ENCODE measurements at places on chromosomes 5 and 9.
A peak's percentile ranks its signal among the peaks of the same experiment; 100 is the strongest.

DNA sequence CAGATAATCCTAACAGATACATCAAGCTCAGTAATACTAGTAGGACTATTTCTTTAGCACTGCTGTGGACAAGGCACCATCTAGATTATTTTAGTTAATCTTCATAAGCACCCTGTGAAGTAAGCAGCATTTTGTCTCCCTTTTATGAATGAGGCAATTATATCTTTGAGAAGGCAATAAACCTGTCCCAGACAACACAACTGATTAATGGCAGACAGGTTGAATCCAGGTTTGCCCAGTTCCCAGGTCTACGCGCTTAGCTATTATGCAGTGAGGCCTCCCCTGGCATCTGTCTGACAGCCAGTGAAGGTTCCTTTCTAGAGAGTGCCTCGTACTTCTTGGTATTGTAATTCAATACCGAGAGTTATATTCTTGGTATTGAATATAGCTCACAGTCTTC is 9.7 kb upstream of the LVRN start:
- DNase-seq = no peak

DNA sequence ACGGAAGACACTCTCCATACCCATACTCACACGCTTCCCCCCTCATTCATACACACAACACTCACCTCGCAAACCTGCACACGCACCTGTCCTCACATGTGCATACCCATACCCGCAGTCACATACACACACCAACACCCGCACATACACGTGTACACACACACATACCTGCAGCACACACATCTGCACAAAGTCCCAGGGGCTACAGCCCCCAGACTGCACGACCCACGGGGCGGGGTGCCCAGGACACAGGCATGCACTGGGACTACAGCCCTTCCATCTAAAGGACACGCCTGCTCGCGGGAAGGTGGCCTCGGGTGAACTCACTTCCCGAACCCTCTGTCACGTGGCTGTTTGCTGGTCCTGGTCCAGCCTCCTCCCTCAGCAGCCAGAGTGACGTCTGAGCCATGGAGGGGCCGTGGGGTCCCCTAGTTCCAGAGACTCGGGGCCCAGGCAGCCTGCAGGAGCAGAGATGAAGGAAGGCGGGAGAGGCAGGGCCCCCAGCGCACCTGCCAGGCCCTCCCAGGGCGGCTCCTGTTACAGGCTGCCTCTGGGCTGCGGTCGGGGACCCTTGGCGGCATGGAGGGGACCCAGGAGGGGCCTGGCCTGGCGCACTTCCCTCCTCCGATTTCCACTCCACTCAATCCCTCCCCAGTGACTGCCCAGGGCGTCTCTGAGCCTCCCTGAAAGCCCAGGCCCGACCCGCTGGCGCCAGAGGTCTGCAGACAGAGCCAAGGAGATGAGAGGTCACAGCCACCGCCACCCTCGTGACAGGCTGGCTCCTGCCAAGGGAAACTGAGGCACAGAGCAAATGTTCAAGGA is 8.1 kb downstream of the SLC12A7 start:
- DNase-seq = peak; percentile 15

- no peak for DNase-seq
Observed at GRCh38 chr5:117889596-117889995, 1098.8 kb downstream of the DTWD2 start.

DNA sequence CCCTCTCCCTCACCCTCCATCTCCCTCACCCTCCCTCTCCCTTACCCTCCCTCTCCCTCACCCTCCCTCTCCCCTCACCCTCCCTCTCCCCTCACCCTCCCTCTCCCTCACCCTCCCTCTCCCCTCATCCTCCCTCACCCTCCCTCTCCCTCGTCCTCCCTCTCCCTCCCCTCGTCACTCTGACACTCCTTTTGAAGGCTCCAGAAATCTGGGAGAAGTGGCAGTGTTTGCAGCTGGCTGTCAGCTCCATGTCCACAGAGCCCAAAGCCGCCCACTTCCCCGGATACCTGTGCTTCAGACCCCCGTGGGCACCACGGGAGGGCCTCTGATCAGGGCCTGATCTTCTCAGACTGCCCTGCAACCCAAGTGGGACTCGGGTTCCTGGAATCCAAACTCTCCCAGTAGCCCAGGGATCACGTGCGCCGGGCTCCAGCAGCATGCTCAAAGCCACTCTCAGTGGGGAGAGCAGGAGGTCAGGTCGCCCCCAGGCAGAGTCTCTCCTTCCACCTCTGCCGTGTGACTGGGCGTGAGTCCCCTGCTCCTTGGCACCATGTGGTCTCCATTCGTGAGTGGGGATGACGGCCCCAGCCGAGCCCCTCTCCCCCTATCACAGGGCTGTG is 33.1 kb downstream of the DBH start:
- no peak for DNase-seq

GRCh38 chr5:132102944-132103331 is 29.3 kb downstream of the CSF2 start:
- DNase-seq = peak; percentile 38

GRCh38 chr9:111131211-111131610 is 92.9 kb upstream of the LPAR1 start:
- DNase-seq = no peak

DNA sequence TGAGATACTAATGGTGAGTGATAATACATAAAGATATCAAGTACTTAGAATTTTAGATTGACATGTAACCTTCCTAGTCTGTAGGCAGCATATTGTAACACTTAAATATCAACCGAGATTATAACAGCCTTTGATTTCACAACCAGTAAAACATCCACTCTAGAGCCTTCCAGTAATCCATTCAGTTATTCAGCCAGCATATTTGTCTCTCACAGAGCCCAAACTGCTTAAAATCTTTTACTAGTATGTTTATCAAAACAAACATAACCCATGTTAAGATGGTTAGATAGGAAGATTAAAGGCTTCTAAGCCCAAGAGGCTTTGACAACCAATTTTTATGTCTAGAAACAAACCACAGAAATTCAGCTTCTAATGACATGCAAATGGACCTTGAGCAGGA is 177.9 kb upstream of the FST start:
- DNase-seq = no peak

GRCh38 chr5:3592298-3592697 is 3.3 kb upstream of the IRX1 start:
- no peak for DNase-seq

- no peak for DNase-seq
Observed at GRCh38 chr9:100013573-100013972, 85.2 kb downstream of the ERP44 start.

DNA sequence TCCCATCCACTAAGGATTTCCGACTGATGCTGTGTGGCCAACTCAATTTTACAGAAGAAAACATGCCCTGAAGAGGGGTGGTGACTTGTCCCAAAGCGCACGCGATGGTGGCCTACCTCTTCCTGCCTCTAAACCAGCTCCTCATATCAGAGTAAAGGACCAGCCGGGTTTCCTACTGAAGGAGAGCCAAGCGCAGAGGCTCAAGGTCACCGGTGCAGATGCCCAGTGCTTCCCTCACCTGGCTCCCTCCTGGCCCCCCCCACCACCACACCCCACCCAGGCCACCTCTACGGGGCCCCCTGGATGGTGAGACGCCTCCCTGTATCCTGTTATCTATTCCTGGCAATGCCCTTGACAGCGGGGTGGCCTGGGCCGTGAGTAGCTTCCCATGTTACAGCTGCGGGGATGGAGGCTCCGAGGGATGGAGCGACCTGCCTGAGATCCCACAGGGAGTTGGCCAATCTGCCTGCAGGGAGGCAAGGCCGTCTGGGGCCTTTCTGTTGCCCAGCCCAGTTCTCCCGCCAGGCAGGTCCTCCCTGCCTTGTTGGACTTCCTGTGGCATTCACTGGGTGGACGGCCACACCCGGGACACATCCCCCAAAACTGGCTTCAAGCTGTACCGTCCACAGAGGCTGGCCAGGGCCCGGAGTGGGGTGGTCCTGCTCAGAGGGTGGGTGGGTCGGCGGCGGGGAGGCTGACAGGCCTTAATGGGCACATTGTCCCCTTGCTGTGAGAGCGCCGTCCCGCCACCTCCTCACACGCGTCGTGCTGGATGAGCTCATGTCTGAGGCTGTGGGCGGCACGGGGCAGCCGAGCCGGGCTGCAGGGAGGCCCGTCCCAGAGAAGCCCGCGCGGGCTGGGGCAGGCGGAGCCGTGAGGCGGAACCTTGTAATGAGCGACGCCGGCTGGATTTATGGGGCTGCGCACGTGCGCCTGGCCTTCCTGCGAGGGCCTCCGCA is 72.5 kb downstream of the MACROH2A1 start:
- no peak for DNase-seq

GRCh38 chr5:169875091-169875728 is 105.1 kb downstream of the INSYN2B start:
- no peak for DNase-seq

GRCh38 chr5:79111387-79111959 is at the start of gene BHMT:
Gene BHMT (plus strand): TSS chr5:79111809. CDS start chr5:79111886, 77 bp downstream.
- no peak for DNase-seq

GRCh38 chr9:2970864-2971263 is 127.0 kb upstream of the PUM3 start:
- no peak for DNase-seq

- no peak for DNase-seq
Observed at GRCh38 chr9:137975936-137976565, 98.5 kb downstream of the CACNA1B start.

DNA sequence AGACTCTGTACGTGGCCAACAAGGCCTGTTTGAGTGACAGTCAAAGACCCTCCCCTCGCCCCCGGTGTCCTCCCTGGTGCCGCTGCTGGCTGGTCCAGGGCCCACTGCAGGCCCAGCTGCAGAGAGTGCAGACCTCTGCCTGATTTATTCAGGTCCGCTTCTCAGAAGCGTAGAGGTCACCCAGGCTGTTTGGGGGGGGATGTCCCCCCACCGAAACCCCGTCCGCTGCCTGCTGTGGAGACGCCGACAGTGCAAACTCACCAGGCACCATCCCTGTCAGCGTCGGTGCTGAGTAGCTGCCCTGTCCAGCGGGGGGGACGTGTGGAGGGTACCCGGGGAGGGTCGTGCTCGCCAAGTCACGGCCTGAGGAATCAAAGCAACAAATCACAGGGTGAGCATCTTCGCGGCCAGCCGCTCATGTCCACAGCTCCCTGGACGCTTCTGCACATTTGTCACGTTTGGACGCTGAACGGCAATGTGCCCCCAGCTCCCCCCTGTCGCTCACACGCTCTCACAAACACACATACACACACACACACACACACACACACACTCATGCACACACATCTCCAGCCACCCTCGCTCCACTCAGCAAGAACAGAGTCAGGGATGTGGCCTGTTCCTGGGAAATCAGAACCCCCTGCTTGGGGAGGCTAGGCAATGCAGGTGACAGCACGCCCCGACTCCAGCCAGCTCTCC is 152.2 kb downstream of the PAX5 start:
- DNase-seq = no peak

DNA sequence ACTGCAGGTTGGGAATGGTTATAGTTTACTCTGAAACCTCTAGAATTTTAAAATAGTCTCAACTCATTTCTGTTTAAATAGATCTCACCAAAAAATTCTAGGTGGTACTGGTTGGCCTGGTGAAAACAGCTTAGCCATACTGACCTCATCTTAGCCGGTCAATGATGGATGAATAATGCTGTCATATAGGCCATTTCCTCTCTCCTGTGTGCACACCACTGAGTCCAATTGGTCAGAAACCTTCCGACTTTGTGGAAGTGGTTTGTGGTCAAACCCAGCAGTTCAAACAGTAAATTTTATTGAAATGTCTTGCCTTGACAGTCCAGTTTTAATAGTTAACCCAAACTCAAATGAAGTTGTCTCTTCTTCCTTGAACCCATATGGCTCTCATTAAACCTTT is 98.6 kb downstream of the GIN1 start:
- no peak for DNase-seq

DNA sequence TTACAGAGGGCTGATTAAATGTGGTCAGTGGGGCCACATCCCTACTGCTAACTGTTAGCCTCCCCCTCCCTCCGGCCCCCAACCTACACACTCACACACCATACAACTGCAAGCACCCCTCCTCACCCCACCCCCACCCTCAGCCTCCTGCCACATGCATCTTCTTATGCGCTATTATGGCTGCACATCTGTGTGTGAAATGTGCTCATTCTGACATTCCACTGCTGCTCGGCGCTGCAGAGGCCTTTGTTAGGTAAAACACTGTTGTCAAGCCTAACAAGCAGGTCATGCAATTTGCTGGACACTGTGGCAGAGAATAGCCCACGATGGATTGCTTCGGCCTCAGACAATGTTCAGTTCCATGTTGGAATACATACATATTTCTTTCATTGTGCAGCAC is 173.6 kb downstream of the NR2F1-AS1 start:
- no peak for DNase-seq

DNA sequence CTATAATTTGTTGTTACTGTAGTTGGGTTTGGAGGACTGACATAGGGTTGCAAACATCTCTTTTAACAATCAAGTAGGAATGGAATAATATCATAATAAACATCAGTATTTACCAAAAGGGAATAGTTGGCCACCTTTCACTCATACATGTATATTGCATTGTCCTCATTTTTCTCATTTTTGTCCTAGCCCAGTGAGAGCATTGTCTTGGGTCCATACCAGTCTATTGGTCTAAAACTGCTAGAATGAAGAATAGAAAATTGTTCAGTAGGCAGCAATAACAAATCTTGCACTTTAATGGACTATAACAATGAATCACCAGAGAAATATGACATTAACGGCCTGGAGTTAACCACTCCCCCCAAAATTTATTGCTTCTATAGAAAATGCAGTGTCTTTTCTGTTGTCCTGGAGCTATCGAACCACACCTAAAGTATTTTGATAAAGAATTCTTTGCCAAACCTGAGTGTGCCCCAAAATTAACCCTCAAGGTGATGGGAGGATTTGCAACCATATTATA is 80.9 kb upstream of the IL33 start:
- DNase-seq = no peak

DNA sequence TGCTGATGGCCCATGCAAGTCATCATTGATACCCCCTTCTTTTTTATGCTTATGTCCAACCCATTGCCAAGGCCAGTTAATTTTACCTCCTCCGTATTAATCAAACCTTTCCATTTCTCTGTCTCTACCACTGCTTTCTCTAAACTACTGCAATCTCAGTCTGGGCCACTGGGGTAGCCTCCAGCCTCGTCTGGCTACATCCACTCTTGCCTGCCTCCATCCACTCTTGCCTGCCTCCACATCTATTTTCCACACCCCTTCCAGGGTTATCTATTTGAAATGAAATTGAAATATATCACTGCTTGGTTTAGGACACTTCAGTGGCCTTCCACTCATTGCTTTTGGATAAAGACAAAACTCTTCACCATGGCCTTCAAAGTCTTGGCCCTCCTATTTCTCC is 425.3 kb upstream of the CLINT1 start:
- no peak for DNase-seq

All from T-helper 2 cell (primary cell).